IPS-NIHi11 (cell line): ENCODE measurements at places on chromosomes 5 and 9.

- no peak for DNase-seq
Measured at GRCh38 chr9:13446938-13447842, 167.7 kb upstream of the MPDZ start.

- DNase-seq: no peak
Measured at GRCh38 chr9:9783711-9784110, 829.1 kb downstream of the PTPRD start.

DNA sequence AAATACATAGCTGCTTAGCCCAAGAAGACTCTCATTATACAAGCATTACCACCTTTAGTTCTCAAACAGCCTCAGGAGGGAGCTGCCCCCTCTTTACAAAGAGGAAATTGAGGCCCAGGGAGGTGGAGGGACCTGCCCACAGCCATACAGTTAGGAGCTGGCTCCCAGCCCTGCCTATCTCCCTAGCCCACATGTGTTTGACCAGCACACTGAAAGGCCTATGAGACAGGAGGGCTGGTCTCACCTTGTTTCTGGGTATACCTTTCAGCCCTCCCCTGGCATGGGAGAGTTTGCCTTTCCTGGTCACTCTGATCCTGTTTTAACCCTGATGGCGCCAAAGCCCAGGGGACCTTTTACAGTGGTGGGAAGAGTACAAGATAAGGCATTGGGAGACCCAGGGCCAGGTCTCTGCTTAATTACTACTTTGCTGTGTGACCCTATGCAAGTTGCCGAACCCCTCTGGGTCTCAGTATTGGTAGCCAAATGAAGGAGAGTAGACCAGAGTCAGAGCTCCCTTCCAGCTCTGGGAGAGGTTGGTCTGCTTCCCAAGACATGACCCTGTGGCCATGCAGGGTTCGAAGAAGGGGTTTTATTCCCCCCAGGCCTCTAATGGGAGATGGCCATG, 60.9 kb upstream of the RPL26L1 start:
- no peak for DNase-seq

GRCh38 chr9:13628526-13628925, 349.0 kb upstream of the MPDZ start:
- no peak for DNase-seq

GRCh38 chr9:83722726-83723495, 15.2 kb upstream of the UBQLN1 start:
- no peak for DNase-seq

- DNase-seq: no peak
Measured at GRCh38 chr5:143026380-143026779, 256.2 kb downstream of the ARHGAP26 start.

DNA sequence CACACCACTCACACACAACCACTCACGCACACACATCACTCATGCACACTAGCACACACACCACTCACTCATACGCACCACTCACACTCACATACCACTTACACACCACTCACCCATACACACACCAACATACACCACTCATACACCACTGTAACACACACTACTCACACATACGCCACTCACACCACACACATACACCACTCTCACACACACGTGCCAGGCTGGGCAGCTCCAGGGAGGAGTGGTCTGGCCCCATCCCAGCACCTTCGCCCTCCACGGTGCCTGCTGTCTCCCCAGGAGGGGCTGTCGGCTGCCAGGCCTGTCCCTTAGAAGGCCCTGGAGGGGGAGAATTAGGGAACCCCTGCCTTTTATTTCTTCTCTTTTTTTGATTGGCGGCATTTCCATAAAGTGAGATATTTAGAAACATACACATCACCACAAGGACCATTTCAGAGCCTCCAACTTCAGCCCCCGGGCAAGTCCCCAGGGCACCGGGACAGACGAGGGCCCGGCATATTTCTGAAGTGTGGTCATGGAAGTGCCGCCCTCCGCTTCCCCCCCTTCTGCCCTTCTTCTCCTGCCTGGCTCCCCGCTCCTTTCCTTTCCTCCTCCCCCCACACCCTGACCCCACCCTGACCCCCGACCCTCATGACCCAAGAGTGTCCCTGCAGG, 6.3 kb upstream of the ASB6 start:
- no peak for DNase-seq

DNA sequence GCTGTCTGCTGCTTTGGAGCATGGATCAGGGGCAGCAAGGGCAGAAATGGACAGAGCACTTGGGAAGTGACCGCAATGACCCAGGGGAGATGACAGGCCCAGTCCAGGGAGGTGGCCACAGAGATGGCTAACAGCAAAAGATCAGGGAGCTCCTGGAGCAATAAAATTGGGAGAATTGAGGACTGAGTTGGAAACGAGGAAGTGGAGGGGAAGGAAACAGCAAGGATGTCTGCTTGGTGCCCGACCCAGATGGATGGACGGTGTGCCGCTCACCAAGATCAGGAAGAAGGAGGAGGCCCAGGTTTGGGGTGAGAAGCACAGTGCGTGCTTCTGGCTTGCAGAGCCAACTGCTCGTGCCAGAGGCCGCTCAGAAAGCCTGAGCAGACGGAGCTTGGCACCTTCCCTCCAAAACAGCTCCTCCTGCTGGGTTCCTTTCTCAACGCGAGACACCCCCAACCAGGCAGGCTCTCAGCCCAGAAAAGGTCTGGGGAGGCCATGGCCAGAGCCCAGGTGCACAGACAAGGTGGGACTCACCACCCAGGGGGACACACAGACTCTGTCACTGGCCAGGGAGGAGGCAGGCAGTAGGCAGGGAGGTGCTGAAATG, 1.7 kb upstream of the SLC34A1 start:
- peak; percentile 56 for DNase-seq

GRCh38 chr5:140176031-140176387, 1.0 kb downstream of the CYSTM1 start:
- no peak for DNase-seq

- DNase-seq: no peak
Measured at GRCh38 chr5:2156358-2157059, 273.8 kb upstream of the IRX4 start.

GRCh38 chr5:74501674-74502478, 138.7 kb downstream of the ENC1 start:
- DNase-seq: no peak

GRCh38 chr9:26685818-26686217, 206.8 kb downstream of the CAAP1 start:
- DNase-seq: no peak

GRCh38 chr5:106092455-106092854, 1578.3 kb downstream of the EFNA5 start:
- DNase-seq: no peak

GRCh38 chr9:109331353-109331752, 10.5 kb upstream of the EPB41L4B start:
- DNase-seq: no peak

DNA sequence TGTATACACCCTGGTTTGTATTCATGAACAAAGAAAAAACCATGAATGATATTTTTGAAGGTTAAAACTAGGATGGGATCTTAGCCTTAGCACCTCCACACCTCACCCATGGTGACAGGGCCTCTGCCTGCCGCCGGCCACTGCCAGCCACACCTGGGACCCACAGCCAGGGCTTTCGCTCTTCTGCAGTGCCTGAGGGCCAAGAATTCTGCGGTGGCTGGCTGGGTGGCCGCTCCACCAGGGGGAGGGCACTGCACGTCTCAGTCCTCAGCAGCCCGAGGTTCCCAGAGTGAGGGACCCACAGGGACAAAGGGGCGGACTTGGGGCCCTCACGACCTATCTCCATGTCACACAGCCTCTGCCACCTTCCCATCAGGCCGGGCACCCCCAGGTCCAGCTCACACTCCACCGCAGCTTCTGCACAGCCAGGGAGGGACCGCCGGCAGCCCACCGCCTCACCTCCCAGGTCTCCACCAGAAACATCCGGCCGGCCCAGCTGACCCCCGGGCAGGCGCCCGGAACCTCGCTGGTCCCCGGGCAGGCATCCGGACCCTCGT, 6.9 kb downstream of the EXD3 start:
- DNase-seq: no peak

- no peak for DNase-seq
Measured at GRCh38 chr5:84724683-84725082, 340.0 kb upstream of the EDIL3 start.

GRCh38 chr5:97062046-97062445, 80.4 kb downstream of the LIX1 start:
- DNase-seq: peak; percentile 34

GRCh38 chr9:6929441-6930215, 171.9 kb downstream of the KDM4C start:
- DNase-seq: no peak

DNA sequence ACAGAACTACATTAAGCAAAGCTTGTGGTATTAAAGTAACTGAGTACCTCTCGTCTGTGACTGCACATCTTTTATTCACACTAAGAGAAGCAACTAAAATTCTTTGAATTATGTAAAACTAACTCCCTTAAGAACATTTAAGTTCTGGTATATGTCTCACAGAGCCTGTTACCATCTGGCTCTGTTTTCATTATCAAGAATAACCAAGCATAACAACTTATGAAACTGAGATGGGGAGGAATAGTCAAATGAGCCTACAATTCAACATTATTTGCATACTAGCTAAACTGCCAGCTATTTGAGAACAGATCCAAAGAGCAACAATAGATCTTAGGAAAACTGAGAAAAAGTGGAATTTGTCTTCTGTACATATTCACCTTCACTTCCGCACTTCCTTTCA, 25.3 kb upstream of the ISOC1 start:
- no peak for DNase-seq

DNA sequence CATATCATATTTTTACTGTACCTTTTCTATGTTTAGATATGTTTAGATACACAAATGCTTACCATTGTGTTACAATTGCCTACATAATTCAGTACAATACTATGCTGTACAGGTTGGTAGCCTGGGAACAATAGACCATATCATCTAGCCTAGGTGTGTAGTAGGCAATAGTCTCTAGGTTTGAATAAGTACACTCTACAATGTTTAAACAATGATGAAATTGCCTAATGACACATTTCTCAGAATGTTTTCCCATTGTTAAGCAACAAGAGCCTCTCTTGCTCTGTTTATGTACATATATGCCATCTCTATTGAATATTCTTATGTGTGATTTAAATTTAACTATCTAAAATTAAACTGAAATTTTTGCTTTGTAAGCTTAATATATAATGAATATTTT, 209.6 kb upstream of the ST8SIA4 start:
- DNase-seq: no peak

DNA sequence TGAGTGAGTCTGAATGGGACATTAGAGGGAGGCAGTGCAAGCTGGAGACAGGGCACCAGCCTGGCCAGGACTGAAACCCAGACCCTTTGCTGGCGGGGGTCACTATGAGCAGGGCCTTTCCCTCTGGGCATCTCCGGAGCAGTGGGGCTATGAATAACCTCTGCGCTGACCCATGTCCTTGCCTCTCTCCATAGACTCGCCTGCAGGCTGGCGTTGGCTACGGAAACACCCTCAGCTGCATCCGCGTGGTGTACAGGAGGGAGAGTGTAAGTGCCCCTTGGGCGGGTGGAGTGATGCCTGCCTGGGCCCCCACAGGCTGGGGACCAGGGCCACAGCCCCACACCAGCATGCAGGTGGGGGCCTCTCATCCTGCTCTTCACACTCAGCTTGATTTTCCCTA, 15.8 kb downstream of the SLC25A48 start:
- DNase-seq: no peak

DNA sequence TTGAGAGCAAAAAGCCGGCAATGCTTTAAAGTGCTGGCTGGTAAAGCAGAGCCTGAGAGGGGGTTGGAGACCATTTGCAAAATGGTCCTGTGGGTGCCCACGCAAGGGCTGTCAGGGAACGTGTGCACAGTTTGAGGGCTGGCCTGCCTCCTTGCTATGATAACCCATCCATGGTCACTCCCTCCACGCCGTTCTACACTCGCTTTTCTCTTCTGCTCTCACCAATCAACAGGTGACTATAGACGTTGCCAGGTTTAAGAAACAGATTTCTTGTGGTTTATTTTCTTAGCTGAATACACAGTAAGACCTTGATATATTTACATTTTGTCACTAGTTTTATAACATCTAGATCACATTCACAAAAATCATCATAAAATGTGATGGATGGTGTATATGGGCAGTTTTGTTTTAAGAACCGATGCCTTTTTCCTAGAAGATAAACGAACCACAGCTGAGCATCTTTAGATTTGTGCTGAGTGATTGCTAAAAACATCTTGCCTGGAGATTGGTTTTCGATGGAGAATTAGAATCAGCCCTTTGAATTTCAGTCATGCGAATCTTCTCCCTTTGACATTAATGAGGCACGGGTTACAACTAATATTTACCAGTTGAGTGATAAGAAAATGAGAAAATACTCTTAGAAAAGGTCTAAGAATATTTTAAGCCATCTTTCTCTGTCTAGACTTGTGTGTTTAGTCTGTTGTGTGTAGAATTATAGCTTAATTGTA, 13.9 kb downstream of the MAP1B start:
- DNase-seq: no peak

- DNase-seq: no peak
Measured at GRCh38 chr9:23322392-23322791, 503.6 kb downstream of the ELAVL2 start.

DNA sequence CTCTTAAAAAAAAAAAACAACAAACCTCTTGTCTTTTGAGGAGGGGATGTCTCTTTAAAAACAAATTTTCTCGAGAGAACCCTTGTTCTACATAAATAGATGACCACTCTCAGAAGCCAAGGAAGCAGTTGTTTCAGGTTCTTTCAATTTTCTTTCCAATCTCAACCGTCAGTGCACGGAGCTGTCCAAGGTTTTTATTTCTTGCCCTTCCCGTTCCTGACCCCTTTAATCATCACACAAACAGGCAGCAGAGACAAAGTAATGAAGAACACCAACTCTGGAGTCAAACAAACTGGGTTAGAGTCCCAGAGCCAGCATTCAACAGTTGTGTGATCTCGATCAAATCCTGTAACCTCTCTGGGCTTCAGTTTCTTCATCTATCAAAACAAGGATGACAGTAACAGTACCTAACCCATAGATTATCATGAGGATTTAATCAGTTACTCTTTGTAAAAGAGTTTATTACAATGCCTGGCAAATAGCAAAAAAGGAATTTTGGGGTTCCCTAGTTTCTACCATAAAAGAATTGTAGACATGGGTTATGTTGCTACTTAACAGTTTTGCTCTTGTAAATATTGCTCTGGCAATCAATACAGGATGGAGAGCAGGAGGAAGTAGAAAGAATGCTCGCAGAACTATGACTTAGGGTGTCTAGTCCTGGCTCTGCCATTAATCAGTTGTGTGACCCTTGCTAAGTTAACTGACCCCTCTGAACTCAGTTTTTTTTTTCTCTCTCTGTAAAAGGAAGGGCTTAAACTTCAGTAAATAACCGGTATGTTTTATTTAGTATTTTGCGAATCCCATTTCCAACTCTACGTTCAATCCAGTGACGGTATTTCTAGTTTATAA, 1.0 kb upstream of the NIM1K start:
- DNase-seq: peak; percentile 38

DNA sequence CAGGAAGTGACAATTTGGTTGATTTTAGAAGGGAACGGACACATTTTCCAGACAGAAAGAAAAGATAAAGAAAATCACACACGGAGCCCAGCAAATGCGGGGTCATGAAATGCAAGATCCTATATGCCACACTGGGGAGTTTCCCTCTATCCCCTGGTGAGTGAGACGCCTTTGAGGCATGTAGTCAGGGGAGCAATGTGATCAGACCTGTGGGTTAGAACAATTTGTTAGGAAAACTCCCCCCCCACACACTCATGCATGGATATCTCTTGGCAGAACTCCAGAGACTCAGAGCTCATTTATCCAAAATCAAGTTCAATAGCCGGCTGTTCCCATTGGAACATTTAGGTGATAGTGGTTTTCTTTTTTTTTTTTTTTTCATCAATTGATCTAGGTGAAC, 71.7 kb upstream of the TRIO start:
- no peak for DNase-seq
